ENCODE measurements at places on chromosomes 5 and 9.

GRCh38 chr5:126793097-126793496 is 16.2 kb downstream of the LMNB1 start:
- DNase-seq, result no peak

GRCh38 chr5:103480246-103480645 is 82.3 kb downstream of the NUDT12 start:
- no peak for DNase-seq

GRCh38 chr9:133998915-133999595 is 6.9 kb upstream of the VAV2 start:
- DNase-seq, result no peak

DNA sequence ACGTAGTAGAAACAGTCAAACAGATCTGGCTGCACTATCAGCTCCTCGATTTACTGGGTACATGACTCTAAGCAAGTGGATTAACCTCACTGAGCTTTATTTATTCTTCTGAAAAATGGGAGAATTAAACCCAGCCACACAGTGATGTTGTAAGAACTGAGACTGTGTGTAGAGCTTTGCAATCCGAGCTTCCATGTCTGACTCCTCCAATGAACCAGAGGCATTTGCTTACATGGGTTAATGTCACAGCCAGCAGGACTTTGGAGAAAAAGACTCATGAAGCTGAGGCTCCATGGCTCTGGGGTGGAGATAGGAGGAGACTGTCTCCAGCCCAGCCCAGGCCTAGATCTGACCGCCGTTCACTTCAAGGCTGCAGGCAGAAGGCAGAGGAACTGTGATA is 201.3 kb downstream of the CDK5RAP2 start:
- DNase-seq, result no peak

DNA sequence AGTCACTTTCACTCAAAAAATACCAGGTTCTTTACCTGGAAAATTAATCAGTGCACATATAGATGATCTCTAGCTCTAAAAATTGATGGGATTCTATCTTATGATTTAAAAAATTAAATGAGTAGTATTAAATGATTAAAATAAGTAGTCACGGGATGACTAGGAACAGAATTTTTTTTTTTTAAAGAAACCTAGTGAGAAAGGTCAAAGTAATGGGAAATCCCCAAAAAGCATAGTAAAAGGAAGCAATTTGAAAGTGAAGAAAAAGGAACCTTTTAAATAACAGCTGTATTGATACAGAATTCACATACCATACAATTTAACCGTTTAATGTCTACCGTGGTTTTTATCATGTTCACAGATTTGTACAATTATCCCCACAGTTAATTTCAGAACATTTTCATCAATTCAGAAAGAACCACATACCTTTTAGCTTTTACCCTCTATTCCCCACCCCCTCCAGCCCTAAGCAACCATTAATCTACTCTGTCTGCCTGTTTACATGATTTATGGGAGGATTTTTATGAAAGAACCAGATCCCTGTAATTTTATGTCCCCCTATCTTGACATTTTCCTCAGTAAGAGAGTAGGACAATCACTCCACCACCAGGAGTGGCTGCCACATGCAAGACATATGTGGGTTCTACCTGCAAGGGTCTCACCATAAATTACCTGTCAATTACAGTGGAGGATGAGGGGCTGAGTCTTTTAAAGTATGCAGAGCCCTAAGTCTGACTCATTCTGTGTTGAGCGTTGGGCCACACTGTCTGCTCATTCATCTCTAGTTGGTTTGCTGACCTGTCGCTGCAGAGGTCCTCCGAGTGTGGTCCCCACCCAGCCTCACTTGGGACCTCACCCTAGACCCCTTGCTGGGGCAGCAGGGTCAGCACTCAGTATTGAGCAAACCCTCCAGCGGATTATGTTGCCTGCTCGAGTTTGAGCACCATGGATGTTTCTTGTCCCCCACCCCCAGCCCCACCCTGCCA is 16.0 kb downstream of the ANKRD33B start:
- no peak for DNase-seq

- DNase-seq, result no peak
Observed at GRCh38 chr5:92371171-92371888, 988.2 kb upstream of the ARRDC3 start.

DNA sequence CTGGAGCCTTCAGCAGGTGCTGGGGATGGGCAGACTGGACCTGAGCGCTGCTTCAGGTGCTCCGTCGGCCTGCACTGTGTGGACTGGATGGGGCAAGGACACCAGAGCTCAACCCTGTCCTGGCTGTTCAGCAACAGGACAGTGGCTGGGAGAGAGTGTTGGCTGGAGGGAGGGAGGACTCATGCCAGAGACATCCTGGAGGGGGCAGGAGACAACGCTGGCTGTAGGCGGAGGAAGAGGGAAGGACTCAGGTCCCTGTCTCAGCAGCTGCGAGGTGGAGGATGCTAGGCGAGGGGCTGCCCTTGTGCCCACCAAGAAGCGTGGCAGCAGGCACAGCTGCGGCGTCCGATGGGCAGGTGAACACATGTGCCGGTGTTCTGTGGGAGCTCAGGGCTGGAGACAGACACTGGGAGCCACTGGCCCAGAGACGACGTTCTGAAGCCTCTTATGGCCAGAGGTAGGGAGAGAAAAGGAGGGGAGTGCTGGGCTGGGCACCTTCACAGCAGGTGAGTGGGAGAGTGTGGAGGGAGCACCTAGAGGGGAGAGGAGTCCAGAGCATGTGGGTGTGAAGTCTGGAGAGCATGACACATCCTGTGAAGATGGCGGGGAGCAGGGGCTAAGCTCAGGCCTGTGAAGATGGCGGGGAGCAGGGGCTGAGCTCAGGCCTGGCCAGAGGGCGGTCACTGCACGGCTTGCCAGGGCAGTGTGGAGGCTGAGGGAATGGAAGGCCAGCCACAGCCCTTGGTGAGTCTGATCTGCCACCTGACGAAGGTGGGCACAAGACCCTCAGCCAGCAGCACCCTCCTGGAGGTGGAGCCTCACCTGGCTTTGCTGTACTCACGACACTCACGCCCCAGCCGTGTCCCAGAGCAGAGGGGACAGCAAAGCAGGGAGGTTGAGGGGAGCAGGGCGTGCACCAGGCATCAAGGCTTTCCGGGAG is 79.1 kb upstream of the FCN1 start:
- no peak for DNase-seq

Measured in SW 1271 (cell line).